ENCODE measurements at places on chromosomes 7 and 10.

GRCh38 chr10:95755511-95756004, 405 bp upstream of the ENTPD1 start:
- DNase-seq: peak; percentile 96

- DNase-seq: no peak
Measured at GRCh38 chr7:90931986-90932916, 332.0 kb upstream of the FZD1 start.

- DNase-seq: no peak
Measured at GRCh38 chr10:42637648-42638054, 719 bp downstream of the ZNF33B start.

GRCh38 chr10:68154211-68154497, 44.9 kb downstream of the MYPN start:
- no peak for DNase-seq

DNA sequence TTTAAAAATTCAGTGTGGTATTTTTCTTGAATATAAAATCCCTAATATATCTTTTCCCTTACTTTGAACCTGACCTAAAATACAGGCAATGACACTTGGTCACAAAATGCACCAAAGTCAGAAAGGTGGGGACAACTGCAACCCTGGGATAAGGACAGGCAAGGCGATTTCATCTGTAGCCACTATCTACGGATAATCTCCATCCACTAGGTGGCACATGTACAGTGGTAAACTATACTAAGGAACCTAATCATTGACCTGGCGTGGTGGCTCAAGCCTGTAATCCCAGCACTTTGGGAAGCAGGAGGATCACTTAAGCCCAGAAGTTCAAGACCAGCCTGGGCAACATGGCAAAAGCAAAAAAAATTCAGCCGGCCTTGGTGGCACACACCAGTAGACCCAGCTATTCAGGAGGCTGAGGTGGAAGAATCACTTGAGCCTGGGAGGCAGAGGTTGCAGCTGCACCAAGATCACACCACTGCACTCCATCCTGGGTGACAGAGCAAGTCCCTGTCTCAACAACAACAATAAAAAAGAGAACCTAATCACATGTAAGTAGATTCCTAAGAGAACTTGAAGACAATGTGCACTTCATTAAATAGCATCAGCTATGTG, 98.9 kb downstream of the KMT2C start:
- peak; percentile 26 for DNase-seq

DNA sequence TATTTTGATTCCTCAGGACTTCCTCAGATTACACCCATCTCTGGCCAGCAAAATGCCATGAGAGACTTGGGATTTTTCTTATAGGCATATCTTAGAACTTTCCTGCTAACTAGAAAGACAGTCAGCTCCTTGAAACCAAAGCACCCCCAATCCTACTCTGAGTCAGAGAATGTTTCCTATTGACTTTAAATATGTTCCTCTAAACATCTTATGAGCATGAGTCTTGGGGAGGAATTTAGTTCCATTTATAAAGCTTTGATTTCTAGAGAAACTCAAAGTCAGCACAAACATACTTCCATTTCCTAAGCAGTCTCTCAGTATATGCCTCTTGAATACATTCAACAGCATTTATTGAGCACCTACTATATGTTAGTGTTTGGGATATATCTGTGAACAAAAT, 128.5 kb downstream of the INHBA start:
- no peak for DNase-seq

DNA sequence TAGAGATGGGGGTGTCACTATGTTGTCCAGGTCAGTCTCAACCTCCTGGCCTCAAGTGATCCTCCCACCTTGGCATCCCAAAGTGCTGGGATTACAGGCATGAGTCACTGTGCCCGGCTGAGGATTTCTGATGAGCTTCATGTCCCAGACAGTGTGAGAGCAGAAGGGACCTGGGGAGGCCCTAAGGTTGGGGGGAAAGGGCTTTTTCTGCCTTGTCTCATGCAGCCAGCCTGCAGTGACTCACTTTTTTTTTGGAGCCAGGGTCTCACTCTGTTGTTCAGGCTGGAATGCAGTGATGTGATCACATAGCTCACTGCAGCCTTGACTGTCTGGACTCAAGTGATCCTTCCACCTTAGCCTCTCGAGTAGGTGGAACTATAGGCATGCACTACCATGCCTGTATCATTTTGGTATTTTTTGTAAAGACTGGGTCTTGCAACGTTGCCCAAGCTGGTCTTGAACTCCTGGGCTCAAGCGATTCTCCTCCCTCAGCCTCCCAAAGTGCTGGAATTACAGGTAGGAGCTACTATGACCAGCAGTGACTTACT, 14.6 kb downstream of the COL26A1 start:
- no peak for DNase-seq

DNA sequence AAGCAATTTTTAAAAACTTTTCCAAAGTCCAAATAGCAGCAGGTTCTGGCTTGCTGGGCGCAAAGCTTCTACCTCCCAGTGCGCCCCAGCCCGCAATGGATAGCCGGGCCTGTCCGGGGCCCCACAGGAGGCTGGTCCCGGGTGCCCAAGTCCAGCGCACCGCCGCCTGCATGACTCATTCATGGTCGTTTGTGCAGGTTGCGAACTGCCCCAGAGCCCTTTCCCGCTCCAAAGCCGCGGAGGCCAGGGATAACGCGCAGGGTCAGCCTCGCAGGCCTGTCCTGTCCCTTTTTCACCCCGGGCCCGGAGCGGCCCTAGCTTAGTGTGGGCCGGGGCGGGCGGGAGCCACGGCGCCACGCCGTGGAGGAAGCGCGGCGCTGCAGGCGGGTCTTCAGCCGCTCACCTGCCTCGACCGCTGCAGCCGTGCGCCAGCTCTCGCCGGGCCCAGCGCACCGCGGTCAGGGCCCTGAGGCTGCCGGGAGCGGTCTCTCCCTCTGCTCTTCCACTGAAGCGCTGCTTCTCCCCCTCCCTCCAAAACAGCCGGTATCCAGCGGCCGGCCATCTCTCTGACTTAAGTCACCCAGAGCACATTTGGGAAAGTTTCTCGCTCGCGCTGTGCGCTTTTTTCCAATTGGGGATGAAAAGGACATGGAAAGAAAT, 1.7 kb upstream of the EGR2 start:
- peak; percentile 86 for DNase-seq

DNA sequence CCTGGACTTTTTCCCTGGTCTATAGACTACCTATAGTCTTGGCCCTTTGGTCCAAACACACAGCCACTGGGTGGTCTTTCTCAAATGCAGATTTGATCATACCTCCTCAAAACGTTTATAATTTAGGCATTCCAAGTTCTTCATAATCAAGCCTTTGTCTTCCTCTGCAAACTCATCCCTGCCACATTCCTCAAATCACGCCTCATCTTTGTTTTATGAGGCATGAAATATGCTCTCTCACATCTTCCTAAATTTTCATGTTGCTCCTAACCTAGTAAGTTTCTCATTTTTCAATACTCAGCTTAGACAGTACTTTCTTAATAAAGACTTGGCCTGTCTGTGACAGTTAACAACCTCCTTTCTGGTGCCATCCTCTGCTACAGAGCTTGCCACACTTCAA, 10.9 kb upstream of the HERC4 start:
- DNase-seq: no peak

DNA sequence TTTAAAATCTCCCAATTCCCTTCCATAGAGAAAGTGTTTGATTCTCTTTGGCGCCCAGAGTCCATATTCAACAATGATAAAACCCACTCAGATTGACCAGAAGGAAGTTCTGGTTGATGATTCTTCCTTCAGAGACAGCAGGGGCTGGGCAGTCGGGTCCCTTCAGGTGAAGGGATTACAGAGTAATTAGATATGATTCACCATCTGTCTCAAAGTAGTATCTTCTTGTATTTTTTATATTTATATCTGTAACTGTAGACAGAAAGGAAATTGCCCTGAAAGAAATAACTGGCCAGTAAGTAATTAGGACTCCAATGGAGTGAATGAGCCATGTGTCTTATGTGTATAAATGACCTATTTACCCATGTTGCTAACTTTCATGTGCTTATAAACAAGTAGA, 156.0 kb downstream of the PLCE1 start:
- DNase-seq: no peak

GRCh38 chr10:60021361-60021760, 115.0 kb upstream of the CCDC6 start:
- no peak for DNase-seq

- no peak for DNase-seq
Measured at GRCh38 chr10:86071145-86071544, 295.4 kb downstream of the GRID1 start.

- DNase-seq: no peak
Measured at GRCh38 chr7:38451840-38452239, 178.4 kb upstream of the TARP start.

- peak; percentile 9 for DNase-seq
Measured at GRCh38 chr7:29045258-29046086, 87.3 kb upstream of the TRIL start.

GRCh38 chr7:22723637-22724036, 3.4 kb upstream of the IL6 start:
- DNase-seq: peak; percentile 73
